ENCODE measurements at places on chromosomes 4 and X. TPM values are rescaled to one million over a fixed set of nuclear protein-coding genes. Genes with fewer than 3 reads are reported as not detected.

The TRIM75 gene
- total RNA-seq = not detected

- DNase-seq = no peak
Observed at GRCh38 chr4:117907646-117908045, 126.6 kb upstream of the NDST3 start.

- no peak for DNase-seq
Observed at GRCh38 chr4:68288393-68288740, 42.9 kb upstream of the TMPRSS11B start.

- DNase-seq = no peak
Observed at GRCh38 chr4:114926583-114926982, 186.8 kb downstream of the NDST4 start.

- DNase-seq = peak; percentile 92
Observed at GRCh38 chr4:99405433-99406115, 29.6 kb downstream of the ADH7 start.

- DNase-seq = no peak
Observed at GRCh38 chr4:176238157-176238610, 30.8 kb downstream of the ASB5 start.

GRCh38 chr4:54445866-54446265 lies 211.9 kb upstream of the KIT start:
- no peak for DNase-seq

All from cardiac muscle cell (in vitro differentiated cells and primary cell).